ENCODE measurements at places on chromosomes 5 and 9.

DNA sequence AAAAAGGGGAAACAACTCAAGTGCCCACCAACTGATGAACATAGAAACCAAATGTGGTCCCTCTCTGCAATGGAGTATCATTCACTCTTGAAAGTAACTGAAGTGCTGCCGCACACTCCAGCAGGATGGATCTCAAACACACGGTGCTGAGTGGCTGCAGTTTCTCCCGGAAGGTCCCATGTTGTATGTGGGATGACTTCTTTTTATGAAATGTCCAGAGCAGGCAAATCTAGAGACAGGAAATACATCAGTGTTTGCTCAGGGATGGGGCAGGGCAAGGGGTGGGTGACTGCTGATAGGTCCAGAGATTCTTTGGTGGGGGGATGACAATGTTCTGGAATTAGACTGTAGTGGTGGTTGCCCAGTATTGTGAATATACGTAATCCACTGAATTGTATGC lies 89.9 kb upstream of the ADAMTS2 start:
- DNase-seq, result no peak

DNA sequence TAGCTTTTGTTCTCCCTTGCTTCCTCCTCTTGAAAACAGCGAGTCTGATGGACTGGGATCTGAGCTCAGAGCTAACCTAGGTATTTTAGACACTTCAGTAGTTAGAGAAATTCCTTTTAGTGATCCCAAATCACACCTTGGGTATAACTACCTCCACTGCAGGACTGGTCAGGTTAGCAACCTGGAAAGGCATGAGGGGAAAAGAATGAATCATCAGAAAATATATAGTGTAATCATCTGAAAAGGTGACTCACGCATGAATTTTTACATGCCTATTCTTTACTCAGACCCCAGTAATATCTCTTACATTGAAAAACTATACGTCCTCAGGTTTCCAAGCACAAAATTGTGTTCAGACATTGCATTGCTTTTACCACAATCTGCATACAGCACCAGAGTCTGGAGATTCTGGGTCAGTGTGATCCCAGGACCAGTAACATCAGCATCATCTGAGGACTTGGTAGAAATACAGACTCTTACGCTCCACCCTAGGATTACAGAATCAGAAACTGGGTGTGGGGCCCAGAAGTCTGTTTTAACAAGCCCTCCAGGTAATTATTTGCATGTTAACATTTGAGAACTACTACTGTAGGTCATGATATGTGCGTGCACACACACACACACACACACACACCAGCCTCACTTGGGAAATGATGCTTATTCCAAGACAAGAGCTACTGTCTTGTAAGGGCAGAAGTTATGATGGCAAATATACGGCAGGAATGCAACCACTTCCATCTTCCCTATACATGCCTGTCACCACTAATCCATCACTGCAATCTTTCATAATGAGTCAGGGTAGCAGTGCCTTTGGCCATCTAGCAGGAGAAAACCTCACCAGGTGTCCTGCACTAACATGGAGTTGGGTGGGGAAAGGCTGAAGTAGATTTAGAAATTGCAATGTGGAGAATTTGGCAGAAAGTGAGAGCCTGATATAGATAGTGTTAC lies 271.6 kb upstream of the MAP3K1 start:
- DNase-seq, result no peak

DNA sequence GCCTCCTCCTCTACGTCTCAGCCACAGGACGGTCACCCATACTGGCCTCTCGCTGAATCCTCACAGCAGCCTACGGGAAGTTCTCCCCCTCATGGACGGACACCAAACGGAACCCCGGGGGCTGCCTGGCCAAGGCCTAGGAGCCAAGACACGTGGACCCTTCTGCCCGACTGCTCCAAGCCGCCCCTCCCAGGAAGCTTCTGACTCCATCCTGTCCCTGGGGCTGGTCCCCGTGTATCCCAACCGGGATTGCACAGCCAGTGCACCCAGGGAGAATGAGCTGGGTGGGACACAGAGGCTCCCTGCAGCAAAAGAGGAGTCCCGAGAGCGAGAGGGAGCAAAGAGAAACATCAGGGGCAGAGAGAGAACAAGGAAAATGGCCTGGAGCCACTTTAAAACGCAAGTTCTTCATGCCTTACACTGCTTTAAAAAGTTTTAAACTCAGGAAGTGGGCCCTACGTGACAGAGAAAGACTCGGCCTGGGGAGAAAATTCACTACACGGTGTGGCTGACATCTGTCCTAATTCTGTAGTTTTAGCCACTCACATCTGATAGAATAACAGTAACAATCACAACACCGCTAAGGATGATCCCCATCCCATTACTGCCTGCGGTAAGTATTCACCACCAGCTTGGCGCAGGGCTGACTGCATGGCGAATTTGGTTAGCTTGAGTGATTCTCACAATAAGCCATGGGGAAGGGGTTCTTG lies 3.0 kb downstream of the FAM78A start:
- DNase-seq, result no peak

GRCh38 chr9:76798527-76798926 lies 34.3 kb downstream of the PCA3 start:
- DNase-seq, result no peak

- no peak for DNase-seq
Measured at GRCh38 chr5:147547730-147548129, 37.9 kb upstream of the DPYSL3 start.

All from CD14-positive monocyte (primary cell).